Umbilical cord (tissue), 2 donors: ENCODE measurements at places on chromosomes 4 and X. TPM values are rescaled to one million over a fixed set of nuclear protein-coding genes. Genes with fewer than 3 reads are reported as not detected.

DNA sequence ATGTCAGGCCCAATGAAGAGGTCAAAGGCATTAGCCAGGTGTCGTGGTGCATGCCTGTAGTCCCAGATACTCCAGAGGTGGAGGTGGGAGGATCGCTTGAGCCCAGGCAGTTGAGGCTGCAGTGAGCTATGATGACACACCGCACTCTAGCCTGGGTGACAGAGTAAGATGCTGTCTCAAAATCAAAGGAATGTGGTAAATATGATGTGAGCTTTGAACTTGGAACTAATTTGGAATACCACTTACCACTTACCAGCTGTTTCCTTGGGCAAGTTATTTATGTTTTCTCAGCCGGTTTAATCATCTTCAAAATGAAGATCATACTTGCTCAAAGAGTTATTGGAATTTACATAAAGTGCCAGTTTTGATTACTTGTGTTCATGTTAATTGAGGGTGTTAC, 23.8 kb upstream of the SEPSECS start:
- DNase-seq = no peak

Gene FGB
- 14.7 TPM for total RNA-seq

Gene CT45A10
- total RNA-seq = not detected

DNA sequence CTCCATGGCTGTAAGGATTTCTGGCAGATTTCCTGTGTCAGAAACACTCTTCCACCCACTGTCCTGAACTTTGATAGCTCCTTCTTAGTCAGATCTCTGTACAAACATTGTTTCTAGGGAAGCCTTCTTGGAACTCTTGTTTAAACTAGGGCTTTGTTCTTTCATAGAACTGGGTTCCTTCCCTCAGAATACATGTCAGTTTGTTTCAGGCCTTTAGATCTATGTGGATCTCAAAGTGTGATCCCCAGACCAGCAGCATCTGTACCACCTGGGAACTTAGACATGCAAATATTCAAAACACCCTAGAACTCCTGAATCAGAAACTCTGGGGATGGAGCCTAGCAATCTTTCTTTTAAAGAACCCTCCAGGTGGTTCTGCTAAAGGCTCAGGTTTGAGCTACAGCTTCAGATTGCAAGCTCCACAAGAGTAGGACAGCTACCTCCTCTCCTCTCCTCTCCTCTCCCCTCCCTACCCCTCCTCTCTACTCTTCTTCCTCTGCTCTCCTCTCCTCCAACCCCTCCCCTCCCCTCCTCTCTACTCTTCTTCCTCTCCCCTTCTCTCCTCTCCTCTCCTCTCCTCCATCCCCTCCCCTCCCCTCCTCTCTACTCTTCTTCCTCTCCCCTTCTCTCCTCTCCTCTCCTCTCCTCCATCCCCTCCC, 12.7 kb downstream of the RASSF6 start:
- no peak for DNase-seq

DNA sequence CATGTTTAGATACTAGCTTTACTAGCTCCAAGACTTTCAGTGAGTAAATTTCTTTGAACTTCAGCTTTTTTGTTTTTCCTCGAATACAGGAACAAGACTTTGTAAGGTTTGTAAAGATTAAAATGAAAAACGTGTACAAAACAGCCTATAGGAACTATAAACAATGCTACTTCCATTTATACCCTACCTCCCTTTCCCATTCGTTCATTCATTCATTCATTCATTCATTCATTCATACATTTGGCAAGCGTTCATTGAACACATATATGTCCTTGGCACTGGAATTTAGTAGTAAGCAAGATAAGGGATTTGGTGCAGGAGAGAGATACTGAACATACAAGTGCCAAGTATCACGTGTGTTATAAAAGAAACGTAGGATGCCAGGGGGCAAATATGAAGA, 65.4 kb upstream of the NAP1L5 start:
- no peak for DNase-seq

- DNase-seq = no peak
These were observed 74.4 kb downstream of the TMA16 start for GRCh38 chr4:163568843-163569242.
